Brain microvascular endothelial cell (primary cell): ENCODE measurements at places on chromosomes 7 and 10.

DNA sequence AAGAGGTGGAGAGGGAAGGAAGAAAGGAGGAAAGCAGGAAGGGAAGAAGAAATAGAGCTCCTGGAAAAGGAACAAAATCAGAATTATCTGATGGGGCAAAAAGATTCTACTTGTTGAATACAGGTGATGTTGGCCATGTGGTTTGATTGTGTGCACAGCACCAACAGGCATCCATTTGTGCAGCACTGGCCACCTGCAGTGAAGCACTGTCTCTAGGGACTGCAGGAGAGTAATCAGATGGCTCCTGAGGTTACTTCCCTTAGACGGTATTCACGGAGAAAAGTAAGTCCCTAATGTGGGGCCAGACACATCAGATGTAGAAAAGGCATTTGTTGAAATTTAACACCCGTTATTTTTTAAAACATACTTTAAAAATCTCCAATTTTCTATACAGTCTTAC, 135.3 kb upstream of the VIPR2 start:
- DNase-seq = no peak

DNA sequence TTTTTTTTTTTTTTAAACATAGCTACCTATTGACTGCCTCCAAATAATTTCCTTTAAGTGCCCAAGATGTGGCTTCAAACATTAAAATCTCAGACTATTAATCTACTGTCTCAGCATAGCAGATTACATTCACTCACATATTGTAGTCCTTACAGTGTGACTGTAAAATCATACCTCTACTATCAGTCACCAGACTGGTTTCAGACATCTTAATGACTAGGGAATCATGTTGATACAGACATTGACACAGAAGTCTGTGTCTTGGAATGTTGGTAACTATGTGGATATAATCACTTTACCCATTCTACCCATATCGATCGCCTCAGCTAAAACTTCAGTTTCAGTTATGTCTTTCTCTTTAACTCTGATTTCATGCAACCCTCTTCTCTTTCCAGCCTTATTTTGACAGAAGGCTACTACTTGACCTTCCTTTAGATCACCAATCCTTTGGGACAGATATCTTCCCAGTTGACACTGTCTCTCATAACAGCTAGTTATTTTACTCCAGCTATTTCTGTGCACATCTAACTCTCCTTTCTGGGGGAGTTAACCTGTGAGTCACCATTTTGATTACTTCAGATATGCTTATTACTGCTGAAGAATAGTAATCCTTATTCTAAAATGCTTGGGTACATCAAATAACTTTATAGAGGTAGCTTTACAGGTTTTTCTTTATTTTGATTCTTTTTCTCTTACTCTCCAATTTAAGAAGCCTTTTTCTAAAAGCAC, 7.0 kb downstream of the TNKS2 start:
- DNase-seq = no peak

DNA sequence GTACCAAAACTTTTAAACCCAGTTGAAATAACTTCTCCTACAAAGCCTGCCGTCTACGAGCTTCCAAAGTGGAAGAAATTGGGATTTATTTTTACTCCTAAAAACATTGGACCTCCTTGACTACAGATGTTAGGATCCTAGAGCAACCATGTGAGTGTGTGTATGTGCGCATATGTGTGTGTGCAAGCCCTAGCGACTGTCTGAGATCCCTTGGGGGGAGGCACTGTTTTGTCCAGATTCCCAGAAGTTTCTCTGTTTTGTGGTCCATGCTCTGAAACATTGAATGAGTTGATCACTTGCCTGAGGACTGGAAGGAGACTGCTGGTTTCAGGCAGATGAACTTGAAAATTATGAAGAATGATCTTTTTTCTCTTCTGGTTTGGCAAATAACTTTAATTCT, 312.3 kb upstream of the ZNF32 start:
- no peak for DNase-seq

DNA sequence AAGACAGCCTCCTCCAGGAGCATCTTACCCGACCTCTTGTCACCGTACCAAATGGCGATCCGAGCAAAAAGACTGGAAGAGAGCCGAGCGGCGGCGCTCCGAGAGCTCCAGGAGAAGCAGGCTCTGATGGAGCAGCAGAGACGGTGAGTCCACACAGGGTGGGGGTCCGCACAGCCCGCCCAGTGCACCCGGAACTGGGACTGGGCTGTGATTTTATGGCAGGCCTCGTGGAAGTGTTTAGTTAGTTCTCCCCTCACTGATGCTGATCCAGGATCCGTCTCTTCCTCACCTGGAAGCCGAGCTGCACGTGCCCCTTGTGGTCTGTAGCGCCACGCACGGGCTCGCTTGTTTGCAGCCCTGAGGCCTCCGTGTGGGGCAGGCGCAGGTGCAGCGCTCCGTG, 19.6 kb downstream of the LRRC27 start:
- no peak for DNase-seq

- no peak for DNase-seq
Measured at GRCh38 chr10:31618541-31619291, 299.7 kb downstream of the ZEB1 start.
